Renal cortical epithelial cell (primary cell): ENCODE measurements at places on chromosomes 5 and 9. TPM values are rescaled to one million over a fixed set of nuclear protein-coding genes. Genes with fewer than 3 reads are reported as not detected.

ST6GALNAC6 gene
- 23.1 and 30.5 TPM in 2 replicates for total RNA-seq

SLC27A6 gene
- 0.10 TPM in 1 of 2 replicates, not detected in the other for total RNA-seq

STPG3 gene
- not detected in 2 replicates for total RNA-seq

EIF4E1B gene
- not detected in 2 replicates for total RNA-seq

SLC1A1 gene
- total RNA-seq: 39.1 and 39.5 TPM in 2 replicates

OXCT1 gene
- 20.5 and 23.5 TPM in 2 replicates for total RNA-seq

CER1 gene
- not detected in 2 replicates for total RNA-seq

SLC6A18 gene
- not detected in 2 replicates for total RNA-seq

EIF4EBP3 gene
- 0.17 and 0.80 TPM in 2 replicates for total RNA-seq

C5orf46 gene
- 0.35 TPM in 1 of 2 replicates, not detected in the other for total RNA-seq

CRHBP gene
- not detected in 2 replicates for total RNA-seq
